ENCODE measurements at places on chromosomes 12 and 14.

- no peak for DNase-seq
These were observed 15.6 kb upstream of the TFCP2 start for GRCh38 chr12:51188359-51189051.

- no peak for DNase-seq
These were observed 87.7 kb downstream of the PTPRB start for GRCh38 chr12:70549340-70550179.

DNA sequence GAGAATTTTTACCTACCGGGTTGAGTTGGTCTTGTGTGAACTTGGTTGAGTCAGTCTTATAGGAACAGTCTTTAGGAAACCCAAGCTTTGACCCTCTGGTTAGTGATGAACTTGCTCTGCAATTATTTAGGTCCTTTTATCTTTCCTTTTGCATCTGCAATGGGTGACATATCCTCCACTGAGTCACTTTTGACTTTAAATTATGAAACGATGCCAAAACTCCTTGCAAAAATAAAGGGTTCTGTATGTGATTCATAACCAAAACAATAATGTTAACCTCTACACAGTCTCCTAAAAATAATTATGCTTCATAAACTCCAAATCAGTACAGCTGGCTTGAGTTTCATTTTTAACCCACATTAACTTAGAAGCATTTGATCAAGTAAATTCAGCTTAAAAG, 979.4 kb downstream of the GALC start:
- DNase-seq, result peak; percentile 52

- peak; percentile 75 for DNase-seq
These were observed 6.6 kb downstream of the BRF1 start for GRCh38 chr14:105294142-105294597.

DNA sequence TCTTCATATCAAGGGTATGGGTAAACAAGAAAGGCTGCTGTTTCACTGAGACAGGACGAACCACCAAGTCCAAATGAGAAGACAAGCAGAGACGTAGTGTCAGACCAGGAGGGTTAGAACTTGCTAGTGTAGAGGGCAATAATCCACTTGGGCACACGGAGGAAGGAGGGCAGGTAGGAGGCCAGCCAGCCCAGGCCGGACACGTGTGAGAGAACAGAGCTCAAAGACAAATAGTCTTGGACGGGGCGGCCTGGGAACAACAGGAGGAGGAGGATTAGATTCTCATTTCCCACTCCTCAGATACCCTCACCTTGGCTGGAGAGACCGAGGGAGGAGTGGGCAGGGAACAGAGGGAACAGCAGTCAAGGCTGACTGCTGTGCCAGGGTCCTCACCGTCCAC, 8.8 kb downstream of the DHRS1 start:
- no peak for DNase-seq

DNA sequence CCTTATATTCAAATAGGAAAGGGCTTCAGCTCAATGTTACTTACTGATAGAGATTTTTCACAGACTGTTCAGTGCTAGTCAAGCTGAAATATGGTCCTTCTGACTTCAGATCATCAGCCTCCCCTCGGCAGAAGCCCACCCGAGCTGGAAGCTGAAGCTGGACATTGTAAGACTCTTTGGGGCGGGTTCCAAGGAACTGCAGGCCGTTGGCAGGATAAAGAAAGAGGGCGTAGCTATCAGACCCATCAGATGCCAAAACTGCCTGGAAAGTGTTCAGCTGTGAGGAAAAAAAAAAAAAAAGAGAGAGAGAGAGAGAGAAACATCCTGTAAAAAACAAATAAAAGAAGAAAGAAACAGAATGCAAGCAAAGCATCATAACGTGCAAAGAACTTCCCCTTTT, 8.8 kb downstream of the NID2 start:
- no peak for DNase-seq

GRCh38 chr12:53508534-53509170, 1.4 kb upstream of the NPFF start:
- peak; percentile 83 for DNase-seq

DNA sequence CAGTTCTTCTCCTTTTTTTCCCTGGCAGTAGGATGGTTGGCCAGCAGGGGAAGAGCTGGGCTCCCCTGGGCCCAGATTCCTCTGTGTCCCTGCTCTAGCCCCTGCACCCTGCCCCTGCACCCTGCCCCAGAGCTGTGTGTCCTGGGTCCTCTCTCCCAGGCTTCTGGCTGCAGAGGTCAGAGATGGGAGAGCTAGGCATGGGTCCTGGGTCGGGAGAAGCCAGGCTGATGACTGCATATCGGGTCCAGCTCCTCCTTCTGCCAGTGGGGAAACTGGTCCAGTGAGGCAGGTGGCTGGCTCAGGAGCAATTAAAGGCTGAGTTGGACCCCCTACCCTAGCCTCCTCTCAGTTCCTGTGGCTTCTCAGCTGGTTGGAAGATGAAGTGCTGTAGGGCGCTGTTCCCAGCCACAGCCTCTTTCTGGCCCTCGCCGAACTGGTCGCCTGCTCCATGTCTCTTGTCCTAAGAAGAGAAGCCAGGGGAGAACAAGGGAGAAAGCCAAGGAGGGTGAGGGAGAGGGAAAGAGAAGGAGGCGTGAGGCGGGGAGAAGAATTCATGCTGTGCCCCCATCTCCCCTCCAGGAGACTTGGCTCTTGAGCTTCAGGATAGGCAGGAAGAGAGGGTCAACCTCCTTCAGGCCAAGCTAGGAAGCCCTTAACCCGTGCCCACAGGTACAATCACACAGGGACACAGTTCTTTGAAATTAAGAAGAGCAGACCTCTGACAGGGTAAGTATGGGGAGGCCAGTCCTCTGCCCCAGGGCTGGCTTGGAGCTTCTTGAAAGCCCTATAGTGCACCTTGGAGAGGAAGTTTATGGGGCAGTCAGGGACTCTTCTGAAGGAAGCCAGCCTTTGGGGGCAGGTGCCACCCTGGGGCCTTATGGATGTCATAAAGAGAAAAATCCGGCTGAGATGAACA, 9.5 kb downstream of the VASH1 start:
- no peak for DNase-seq

DNA sequence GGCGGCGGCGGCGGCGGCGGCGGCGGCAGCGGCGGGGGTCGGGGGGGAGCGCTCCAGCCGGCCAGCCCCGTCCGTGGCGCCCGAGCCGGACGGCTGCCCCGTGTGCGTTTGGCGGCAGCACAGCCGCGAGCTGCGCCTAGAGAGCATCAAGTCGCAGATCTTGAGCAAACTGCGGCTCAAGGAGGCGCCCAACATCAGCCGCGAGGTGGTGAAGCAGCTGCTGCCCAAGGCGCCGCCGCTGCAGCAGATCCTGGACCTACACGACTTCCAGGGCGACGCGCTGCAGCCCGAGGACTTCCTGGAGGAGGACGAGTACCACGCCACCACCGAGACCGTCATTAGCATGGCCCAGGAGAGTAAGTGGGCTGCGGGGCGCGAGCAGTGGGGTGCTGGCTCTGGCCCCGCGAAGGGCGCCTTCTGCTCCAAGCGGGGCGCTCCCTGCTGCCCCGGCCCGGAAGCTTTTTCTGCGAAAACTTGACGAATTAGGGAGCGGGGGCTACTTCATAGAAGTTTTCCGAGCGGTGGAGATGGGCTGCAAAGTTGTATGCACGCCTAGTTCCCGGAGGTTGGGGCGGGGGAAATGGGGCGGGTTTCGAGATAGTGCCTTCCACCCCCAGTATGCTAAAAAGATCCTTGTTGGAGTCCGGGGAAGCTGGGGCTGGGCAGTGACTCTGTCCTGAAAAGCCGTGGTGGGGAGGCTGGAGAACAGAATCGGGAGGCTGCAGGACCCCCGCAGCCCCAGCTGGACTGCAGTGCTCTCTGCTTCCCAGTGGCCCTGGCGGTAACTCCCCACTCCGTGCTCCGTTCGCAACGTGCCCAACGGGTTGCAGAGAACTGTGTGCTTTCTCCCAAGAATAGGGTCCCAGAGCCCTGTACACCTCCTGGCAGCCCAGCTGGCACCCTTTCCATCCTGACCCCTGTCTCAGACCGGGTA, 751 bp downstream of the GDF11 start:
- DNase-seq, result peak; percentile 81

DNA sequence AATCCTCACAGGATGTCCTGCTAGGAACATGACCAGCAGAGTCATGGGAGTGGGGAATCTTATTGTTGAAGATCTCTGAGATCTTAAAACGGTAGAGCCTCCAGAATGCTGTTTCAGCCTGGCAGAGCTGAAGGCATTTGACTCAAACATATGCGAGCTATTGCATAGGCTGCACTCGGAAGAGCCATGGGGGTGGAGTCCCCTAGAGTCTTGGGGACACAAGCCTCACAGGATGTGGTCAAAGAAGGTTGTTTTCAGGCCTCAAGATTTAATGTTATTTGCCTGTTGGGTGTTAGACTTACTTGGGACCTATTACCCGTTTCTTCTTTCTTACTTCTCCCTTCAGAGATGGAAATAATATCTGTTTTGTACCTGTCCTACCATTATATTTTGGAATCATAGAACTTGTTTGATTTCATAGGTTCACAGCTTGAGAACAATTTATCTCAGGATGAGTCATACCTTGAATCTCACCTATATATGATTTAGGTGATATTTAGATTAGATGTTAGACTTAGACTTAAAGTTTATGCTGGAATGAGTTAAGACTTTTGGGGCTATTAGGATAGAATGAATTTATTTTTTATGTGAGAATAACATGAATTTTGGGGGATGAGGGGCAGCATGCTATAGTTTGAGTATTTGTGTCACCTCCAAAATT, 172.2 kb upstream of the ATP2B1 start:
- no peak for DNase-seq

DNA sequence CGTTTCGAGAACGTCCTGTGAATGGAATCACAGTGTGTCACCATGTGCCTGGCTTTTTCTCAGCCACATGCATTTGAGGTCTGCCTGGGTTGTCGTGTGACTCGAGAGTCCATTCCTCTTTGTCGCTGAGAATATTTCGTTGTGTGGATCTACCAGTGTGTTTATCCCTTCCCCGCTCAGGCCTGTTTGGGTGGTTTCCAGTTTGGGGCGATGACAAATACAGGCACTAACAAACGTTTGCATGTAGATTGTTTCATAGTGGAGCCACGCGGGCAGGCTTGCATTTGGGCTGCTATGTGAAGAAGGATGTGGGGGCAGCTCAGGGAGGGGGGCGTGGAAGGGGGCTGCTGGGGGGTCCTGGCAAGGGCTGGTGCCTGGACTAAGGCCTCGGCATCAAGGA, 14.1 kb downstream of the RIN3 start:
- DNase-seq, result no peak
